ENCODE measurements at places on chromosomes 7 and 10.

GRCh38 chr10:5890452-5890915 lies 441 bp downstream of the FBH1 start:
- no peak for DNase-seq

DNA sequence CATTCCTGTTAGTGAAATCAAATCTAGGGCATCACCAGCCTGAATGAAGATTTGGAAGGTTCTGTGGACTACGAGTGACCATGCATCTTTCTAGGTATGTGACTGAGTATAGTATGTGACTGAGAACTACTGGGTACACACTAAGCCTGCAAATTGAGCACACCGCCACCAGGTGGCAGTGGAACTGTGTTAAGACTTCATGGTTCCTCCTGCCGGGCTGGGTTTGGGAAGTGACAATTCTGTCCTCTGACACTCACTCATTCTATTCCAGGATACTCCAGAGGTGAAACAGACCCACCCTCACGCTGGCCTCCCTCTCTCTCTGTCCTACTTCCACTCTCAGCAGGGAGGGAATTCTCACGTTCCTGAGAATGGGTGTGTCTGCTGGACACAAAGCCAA lies 84.0 kb upstream of the TMEM248 start:
- no peak for DNase-seq

GRCh38 chr10:60389413-60390025 lies at the start of gene ANK3:
TSS of gene ANK3 (minus strand) at chr10:60389875. CDS start at chr10:60389538, 337 bp downstream.
- no peak for DNase-seq

DNA sequence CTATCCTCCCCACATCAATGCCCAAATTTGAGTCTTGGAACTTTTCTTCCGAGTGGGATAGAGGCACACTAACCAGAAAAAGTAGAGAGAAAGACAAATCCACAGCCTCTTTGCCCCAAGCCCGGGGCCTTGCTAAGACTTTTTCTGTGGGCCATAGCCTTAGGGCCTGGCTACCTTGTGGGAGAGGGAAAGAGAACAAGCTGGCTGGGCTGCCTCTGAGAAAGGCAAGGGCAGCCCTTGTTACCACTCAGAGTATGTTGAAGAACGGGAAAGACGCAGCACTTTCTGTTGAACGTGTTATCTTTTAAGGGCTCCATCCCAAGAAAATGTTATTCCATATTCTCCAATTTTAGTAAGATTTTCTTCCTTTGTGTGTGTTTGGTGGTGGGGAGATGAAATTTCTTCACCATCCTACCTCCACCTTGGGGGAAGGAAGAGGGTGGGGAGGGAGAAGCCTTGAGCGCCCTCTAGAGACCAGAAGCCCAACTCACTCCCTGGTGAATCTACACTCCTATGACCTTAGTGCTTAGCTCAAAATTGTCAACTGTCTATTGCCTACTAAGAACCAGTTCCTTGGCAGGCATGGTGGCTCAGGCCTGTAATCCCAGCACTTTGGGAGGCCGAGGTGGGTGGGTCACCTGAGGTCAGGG lies 3.9 kb upstream of the NRF1 start:
- no peak for DNase-seq

DNA sequence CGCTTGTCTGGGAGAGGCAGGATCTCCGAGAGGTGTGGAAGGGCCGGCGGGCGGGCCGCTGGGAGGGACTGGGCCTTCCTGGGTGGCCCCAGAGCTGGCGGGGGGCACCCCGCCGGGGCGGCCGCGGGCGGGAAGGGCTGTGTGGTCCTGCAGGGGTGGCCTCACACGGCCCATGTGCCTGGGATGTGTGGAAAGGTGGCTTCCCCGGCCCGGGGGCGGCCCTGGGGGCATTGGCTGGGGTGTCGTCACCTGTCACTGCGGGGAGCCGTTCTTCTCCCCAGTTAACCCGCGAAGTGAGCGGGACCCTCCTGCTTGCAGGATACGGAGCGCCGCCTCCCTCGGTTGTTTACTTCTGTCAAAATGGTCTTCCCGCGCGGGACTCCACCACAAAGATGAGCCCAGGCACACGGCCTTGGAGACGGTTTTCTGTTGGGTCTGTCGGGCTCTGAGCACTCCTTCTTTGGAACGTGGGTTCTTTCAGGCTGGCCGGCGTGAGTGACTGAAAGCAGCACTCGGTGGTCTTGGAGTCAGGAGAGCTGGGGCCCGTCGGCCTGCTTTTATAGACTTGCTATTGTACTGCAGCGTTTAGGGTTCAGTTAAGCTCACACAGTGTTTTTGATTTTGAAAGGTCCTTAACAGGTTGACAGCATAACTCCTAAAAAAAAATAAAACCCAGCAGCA lies 700 bp downstream of the SMC3 start:
- peak; percentile 53 for DNase-seq

DNA sequence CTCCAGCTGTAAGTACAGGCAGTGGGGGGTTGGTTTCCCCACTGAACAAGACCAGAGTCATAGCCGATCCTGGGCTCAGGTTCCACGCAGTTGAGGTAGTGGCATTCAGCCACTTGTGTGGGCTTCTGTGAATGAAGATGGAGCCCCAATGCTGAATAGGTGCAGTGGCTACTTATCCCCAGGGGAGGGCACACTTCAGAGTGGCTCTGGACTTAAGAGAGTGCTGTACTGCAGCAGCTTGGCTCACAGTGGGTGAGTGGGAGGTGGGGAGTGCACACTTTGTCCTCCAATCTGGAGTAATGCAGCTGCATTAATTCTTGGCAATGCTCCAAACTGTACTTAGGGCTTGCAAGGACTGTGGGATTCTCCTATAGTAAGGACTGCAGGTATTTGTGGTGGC lies 81.9 kb downstream of the BUB3 start:
- DNase-seq, result no peak

- peak; percentile 59 for DNase-seq
Observed at GRCh38 chr7:151168003-151168786, 701 bp upstream of the GBX1 start.

- no peak for DNase-seq
Observed at GRCh38 chr10:72539137-72539536, 86.7 kb downstream of the MICU1 start.

GRCh38 chr7:18503126-18503866 lies 7.7 kb downstream of the HDAC9 start:
- no peak for DNase-seq

DNA sequence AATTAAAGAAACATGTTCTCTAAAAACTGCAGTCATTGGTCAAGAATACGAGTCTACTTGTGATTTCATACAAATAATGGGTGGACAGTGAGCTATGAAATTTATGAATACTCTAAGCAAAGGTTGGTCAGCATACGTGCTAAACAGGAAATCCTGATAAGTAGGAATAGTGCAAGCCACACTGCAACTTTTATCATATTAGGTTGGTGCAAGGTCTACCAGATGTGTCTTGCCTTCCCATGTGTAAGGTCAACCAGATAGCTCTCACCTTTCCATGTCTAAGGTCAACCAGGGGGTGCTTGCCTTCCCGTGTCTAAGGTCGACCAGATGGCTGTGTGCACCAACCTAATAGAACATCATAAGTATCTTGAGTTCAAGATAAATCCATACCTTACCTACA lies 2.0 kb upstream of the ITGB1 start:
- no peak for DNase-seq

DNA sequence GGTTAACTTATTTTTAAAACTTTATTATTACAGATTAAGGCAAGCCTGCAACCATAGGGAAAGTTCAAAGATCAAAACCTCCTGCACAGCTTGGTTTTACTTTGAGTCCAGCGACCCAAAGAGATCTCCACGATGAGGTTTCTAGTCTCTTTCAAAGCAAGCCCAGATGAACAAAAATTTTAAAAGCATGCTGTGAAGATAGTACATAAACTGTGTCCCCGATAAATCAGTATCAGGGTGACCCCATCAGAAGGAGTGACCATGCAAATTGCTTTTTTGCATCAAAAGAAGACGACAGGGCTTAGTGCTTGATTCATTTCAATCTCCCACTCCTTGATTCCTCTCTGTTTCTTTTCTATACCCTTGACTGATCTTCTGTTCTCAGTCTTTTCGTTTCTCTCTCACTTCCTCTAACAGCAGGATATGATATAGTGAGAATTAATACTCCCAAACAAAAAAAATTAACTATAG lies 16.0 kb upstream of the DNTT start:
- no peak for DNase-seq

- DNase-seq, result no peak
Observed at GRCh38 chr10:35594115-35595079, 10.7 kb upstream of the GJD4 start.

- no peak for DNase-seq
Observed at GRCh38 chr7:93461350-93461749, 113.2 kb downstream of the CALCR start.

DNA sequence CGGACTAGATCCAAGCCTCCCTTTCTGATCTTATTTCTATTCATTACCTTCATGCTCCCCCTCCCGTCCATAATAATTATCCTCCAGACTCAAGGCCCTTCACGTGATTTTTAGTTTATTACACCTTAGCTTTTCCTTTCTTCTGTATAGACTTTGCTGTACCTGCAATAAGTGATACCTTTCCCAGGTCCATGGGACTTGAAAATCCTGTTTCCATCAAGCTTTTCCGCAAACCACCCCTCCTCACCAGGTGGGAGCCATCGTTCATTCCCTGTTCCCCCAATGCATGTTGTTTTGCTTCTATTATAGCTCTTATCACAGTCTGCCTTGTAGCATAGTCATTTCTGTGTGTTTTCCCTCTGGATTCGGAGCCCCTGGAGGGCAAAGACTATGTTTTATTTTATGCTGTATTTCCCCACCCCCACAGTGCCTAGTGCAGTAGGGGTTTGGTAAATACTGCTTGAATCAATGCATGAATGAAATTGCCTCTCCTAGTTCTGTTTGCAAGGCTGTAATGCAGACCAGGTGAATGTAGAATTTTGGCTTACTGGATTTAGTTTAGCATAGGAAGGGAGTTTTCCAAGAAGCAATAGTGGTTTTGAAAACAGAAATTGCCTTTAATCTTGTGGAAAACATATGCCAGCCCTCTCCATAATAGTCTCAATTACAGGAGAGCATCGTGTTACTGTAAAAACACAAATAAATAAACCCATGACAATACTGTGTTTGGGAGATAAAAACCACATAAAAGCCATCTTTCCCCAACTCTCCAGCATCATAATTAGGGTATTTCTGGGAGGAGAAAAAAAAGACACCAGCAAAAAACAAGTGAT lies 213.4 kb downstream of the AUTS2 start:
- no peak for DNase-seq

DNA sequence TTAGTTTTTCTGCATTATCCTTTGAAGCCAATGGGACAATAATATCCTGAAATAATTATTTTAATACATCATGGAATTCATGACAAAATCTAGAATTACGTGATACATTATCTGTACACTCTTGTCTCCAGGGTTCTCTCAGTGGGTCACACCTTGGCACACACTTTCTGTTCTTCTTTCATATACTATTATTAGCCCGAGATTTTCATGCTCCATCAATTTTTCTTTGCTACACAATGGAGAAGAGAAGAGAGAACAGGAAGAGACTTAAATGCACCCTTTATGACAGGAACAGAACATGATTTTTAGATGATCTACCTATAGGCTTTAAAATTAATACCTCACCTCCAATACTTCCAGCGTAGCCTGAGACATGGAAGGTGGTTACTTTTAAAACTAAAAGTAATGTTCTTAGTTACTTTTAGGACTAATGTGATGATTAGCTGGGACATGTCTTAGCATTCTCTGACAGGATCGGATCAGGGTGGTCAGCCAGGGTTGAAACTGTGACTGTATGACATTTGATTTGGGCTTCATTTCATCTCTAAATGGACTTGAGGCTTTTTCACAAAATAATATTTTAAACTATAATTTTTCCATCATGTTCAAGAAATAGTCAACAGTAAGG lies 148.2 kb upstream of the WNT16 start:
- no peak for DNase-seq

- DNase-seq, result no peak
Observed at GRCh38 chr7:22814261-22815208, 8.1 kb downstream of the TOMM7 start.

- no peak for DNase-seq
Observed at GRCh38 chr10:10797513-10797912, 220.2 kb upstream of the CELF2 start.

DNA sequence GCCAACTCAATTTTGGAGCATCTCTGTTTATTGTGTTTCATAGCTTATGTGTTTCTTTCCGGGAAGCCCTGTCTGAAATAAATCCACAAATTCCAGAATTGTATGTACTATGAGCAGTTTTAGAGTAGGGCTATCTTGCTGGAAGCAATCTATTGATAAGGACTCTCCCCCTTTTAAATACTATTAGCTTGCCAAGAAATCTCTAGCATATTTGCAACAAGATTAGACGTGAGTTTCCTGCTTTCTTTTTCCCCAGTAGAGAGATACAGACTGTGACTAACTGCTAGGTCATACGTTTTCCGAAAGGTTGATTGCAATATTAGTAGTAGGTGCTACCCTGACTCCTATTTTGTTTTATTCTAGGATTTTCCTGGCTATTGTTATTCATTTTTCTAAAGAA lies 277.0 kb downstream of the MALRD1 start:
- DNase-seq, result no peak

DNA sequence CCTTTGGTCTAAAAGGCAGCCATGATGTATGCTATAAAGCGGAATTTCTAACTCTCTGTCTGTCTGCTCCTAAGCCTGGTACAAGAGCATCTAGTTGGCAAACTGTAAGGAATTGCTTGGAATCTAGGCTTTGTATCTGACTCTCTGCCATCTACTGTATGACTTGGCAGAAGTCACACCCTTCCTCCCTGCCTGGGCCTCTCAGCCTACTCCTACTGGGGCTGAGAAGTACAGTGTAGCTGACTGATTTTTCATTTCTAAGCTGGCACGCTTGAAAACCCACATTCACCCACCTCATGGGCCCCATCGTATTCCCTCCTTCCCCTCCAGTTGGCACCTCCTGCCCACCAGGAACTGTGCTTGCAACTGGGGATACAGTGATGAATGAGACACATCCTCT lies 435.2 kb downstream of the PLXNA4 start:
- DNase-seq, result no peak

- no peak for DNase-seq
Observed at GRCh38 chr10:89147256-89147655, 59.9 kb downstream of the CH25H start.

DNA sequence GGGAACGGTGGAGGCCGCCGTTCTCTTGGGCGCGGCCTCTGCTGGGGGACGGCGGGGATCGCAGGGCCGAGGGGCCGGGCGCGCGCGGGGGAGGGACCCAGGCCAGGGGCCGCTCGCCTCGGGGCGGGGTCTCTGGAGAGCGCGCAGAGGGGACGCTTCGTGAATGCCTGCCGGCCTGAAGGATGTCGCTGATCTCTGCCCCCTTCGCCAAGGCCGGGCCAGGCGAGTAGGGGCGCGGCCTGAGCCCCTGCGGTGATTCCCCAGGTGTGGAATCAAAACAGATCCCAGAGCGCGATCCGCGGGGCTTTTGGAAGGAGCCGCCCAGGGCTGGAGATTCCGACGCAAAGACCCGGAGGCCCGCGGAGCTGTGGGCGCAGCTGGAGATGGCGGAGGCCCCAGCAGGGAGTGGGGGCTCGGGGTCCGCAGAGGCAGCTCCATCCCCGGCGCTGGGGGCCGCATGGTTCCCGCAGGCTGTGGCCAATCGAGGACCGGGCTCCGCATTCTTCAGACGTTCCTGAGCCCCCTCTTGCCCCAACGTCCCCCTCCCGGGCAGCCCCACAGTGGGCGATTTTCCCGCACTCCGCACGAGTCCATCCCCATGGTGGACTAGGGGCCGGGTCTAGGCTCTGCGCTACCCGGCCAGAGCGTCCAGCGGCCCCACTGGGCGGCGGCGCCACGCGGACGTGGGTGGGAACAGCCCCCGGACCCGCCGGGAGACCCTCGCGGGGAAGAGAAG lies 166.0 kb downstream of the ACTR3B start:
- no peak for DNase-seq

Measured in activated naive CD4-positive, alpha-beta T cell (primary cell).